GM20000 (cell line): ENCODE measurements at places on chromosomes 4 and X.

DNA sequence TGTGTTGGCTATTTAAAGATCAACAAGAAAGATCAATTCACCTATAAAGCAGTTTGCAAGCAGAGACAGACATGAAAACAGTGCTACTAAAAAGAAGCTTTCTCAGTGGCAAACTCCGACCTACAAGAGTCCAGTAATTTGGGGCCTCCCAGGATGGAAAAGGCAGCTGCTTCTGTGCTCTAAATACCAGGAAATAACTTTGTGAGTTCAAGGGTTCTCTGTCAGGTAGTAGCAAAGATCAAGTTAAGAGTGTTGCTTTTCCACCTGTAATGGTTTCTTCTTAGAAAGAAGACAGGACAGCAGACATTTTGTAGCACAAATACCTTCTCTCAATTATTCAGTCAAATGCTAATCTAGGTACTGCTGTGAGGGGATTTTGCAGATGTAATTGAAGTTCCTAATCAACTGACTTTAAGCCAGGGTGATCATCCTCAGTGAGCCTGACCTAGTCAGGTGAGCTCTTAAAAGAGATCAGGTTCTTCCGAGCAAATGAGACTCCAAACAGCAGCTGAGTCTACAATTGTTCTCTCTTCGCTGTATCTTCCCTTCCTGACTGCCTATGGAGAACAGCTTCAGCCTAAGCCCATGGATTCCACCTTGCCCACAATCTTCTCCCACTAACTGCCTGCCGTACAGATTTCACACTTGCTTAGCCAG is 13.5 kb downstream of the ANKRD17 start:
- DNase-seq = no peak

GRCh38 chr4:71907782-71908181 is 123.9 kb upstream of the GC start:
- DNase-seq = no peak

DNA sequence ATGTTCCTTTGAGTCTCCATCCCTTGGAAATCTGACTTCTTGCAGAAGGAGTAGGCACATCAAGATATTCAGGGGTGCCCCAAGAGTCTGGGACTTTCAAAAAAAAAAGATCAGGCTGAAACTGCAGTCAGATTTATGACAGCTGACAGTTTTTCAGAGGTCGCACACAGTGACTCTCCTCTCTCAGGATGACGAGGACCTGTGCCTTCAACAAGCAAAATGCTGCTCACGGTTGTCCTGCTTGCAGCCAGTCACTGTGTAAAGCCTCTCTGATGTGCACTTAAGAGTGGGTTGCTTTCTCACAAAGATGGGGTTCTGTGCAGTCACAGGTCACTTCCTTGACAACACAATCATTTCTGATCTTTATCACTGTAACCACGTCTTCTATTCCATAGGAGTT is 178.2 kb downstream of the PTTG2 start:
- DNase-seq = no peak

GRCh38 chr4:55874831-55875230 is 21.4 kb downstream of the EXOC1 start:
- DNase-seq = no peak

- no peak for DNase-seq
Measured at GRCh38 chr4:62359441-62360155, 1159.5 kb downstream of the ADGRL3 start.

DNA sequence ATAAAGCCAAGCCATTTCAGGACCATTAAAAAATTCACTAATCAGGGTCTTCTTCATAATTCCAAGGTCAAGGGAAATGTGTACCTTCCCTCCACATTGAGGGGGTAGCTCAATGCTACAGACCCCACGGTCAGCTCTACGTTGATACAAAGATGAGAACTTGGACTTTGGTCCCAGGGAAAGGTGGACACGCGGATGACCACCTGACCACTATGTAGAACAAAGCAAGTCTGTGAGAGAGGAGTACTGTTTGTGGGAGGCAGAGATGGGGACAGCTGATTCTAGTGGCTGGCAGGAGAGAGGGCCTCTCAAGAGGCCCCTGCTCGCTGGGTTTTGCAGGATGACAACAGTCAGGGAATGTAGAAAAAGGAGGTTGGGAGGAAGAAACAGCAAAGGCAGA is 58.0 kb downstream of the SLC2A9 start:
- DNase-seq = no peak
